ENCODE measurements at places on chromosomes 3 and 15. TPM values are rescaled to one million over a fixed set of nuclear protein-coding genes. Genes with fewer than 3 reads are reported as not detected.
A peak's percentile ranks its signal among the peaks of the same experiment; 100 is the strongest.

DNA sequence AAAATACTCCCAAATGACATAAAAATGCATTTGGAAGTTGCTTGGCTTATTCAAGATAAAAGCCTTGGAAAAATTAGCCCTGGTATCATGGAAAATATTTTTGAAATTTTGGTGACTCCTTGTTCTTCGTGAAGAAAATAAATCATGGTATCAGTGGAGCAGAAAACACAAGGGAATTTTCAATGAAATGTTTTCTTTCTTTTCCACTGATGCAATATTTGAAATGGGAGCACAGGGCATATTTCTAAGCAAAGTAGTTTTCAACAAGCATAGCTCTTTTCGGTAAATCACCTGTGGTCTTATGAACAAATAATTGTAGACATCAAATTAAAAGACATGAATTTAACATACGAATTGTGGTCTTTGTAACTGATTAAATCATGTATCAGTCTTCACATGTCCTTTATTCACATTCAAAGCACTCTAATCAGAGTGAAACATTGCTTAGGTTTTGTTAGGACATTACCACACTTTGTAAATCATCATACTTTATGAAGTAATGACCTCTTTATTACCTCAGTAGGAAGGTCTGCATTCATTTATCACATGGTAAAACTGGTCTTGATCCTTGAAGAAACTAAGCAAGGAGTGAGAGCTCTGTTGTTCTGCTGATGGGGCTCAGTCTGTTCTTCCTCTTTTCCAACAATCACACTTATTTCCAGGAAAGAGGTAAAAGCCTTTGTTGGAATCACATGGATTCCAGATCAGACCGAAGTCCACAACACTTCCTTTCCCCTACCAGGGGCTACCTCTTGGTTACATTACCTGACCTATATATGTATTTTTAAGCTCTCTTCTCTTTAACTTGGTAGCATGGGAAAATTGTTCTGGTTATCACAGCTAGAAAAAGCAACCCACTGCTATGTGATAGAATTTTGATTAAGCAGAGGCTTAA, 413.5 kb upstream of the THBS1 start:
- H3K27me3 ChIP-seq: no peaks in the 10 kb centered on the region
- no peak overlapping the region for H3K4me3 ChIP-seq
- no peak overlapping the region for H3K27ac ChIP-seq
- H3K4me1 ChIP-seq: peaks cover 15% of the 10 kb centered on the region
- no peak for DNase-seq

- peak overlapping the region; percentile 80 for H3K27ac ChIP-seq
- no peaks in the 10 kb centered on the region for H3K36me3 ChIP-seq
- DNase-seq: peak; percentile 60
Observed at GRCh38 chr15:83207009-83207659, 489 bp downstream of the HDGFL3 start.

THAP10 gene
- total RNA-seq: 2.4 TPM

GRCh38 chr3:101615525-101615924, 41.5 kb downstream of the PCNP start:
- H3K27me3 ChIP-seq: no peaks in the 10 kb centered on the region
- H3K4me1 ChIP-seq: no peaks in the 10 kb centered on the region
- no peaks in the 10 kb centered on the region for H3K36me3 ChIP-seq
- no peak for DNase-seq
- no peak overlapping the region for H3K27ac ChIP-seq

DNA sequence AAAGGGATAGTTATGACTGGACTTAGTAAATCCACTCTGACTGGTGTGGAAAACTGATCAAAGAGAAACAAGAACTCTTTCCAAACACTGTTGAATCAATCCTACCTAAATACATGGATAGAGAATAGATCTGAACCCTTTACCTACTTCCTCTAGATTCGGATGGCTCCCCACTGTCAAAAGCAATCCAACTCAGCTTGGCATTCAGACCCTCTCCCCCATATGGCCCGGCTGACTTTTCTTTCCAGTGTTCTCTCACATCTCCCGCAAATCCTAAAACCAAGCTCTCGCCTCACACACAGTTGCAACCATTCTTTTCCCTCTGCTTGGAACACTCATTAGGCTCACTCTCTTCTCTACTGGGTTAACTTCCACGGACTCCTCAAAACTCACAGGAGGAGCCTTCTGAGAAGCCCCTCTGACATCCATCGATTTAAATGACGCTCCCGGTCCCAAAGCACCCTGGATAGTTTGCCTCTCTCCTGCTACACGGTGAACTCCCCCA, 639 bp downstream of the SPICE1 start:
- no peak for DNase-seq
- peak overlapping the region; percentile 86 for H3K4me3 ChIP-seq
- no peaks in the 10 kb centered on the region for H3K27me3 ChIP-seq
- H3K4me1 ChIP-seq: peaks cover 16% of the 10 kb centered on the region
- H3K36me3 ChIP-seq: no peaks in the 10 kb centered on the region
- peak overlapping the region; percentile 84 for H3K27ac ChIP-seq

GRCh38 chr3:59653405-59654122, 603.7 kb upstream of the CFAP20DC start:
- H3K27ac ChIP-seq: peak overlapping the region; percentile 73
- H3K4me3 ChIP-seq: no peak overlapping the region
- peaks cover 9% of the 10 kb centered on the region for H3K4me1 ChIP-seq
- no peaks in the 10 kb centered on the region for H3K27me3 ChIP-seq
